Fibroblast of lung (primary cell): ENCODE measurements at places on chromosomes 5 and 9. TPM values are rescaled to one million over a fixed set of nuclear protein-coding genes. Genes with fewer than 3 reads are reported as not detected.

DNA sequence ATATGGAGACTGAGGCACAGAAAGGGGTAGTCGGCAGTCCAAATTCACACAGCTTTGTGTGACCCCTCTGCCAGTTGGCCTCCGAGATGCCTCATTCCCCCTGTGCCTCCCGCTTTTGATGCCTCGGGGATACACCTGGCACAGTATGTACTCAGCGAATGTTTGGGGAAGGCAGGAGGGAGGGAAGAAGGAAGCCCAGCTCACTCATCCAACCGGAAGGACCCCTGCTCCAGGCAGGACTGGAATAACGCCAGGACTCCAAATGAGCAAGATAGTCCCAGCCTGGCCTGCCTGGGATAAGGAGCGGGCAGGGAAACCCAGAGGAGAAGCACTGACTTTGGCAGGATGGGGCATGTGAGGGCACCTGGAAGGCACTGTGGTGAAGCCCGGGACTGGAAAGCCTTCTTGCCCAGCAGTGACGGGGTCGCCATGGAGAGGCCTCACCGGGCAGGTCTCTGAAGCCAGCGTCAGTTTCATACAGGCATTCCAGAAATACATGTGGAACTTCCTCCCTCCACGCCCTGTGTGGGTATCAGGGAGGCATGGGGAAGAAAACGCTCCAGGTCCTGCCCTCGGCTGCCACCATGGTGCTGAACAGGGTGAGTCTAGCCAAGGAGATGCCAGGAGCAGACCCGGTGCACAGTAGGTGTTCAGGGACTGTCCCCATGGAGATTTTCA is 20.3 kb downstream of the LMX1B start:
- no peak for DNase-seq
- no peak overlapping the region for H3K4me3 ChIP-seq
- no peaks in the 10 kb centered on the region for H3K36me3 ChIP-seq
- no peak overlapping the region for H3K27ac ChIP-seq
- H3K4me1 ChIP-seq, result no peaks in the 10 kb centered on the region

- H3K4me3 ChIP-seq, result no peak overlapping the region
- no peak overlapping the region for H3K27ac ChIP-seq
- no peak for DNase-seq
- H3K36me3 ChIP-seq, result no peaks in the 10 kb centered on the region
Observed at GRCh38 chr5:98844865-98845264, 71.4 kb downstream of the RGMB start.

GRCh38 chr5:32814141-32814540 is 103.0 kb downstream of the NPR3 start:
- H3K4me1 ChIP-seq, result peaks cover 6% of the 10 kb centered on the region
- no peak overlapping the region for H3K27ac ChIP-seq
- H3K36me3 ChIP-seq, result no peaks in the 10 kb centered on the region
- no peak overlapping the region for H3K4me3 ChIP-seq
- H3K27me3 ChIP-seq, result no peaks in the 10 kb centered on the region

GRCh38 chr5:103598997-103599566 is 36.5 kb upstream of the NUDT12 start:
- DNase-seq, result peak; percentile 21
- H3K36me3 ChIP-seq, result no peaks in the 10 kb centered on the region
- no peak overlapping the region for H3K4me3 ChIP-seq
- no peak overlapping the region for H3K27ac ChIP-seq

DNA sequence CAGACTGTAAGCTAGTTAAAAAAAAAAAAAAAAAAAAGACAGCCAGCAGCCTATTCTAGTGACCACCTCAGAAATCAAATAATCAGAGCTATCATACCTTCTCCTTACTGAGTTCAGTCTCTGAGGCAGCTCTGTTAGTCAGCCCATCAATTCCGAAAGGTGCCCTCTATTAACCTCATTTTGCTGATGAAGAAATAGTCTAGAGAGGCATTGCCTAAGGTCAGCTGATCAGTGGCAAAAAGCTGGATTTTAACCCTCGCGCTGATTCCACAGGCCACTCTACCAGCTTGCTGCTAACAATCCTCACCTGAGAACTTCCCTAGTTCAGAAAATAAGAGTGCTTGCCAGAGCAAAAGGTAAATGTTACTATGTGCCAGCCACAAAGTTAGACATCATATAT is 172.0 kb downstream of the DENND1A start:
- peaks cover 3% of the 10 kb centered on the region for H3K4me1 ChIP-seq
- no peaks in the 10 kb centered on the region for H3K27me3 ChIP-seq
- no peak overlapping the region for H3K4me3 ChIP-seq
- DNase-seq, result no peak
- no peaks in the 10 kb centered on the region for H3K36me3 ChIP-seq

DNA sequence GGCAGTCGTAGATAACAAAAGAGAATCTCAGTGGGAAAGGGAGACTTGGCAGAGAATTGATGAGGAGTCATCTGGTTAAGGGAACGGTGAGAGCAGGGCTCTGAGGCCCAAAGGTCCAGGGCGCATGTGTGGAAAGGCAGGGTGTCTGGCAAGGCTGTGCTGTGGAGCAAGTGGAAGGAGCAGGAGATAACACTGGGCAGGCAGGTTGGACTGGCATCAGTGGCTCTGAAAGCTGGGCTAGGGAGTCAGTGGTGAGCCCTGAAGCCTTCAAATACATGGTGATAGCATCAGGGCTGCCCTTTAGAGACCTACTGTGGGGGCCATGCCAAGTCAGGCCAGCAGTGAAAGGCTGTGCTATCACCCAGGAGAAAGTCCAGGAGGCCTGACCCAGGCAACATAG is 131.3 kb downstream of the GABBR2 start:
- H3K4me3 ChIP-seq, result no peak overlapping the region
- no peaks in the 10 kb centered on the region for H3K36me3 ChIP-seq
- H3K4me1 ChIP-seq, result no peaks in the 10 kb centered on the region
- H3K27ac ChIP-seq, result no peak overlapping the region
- no peak for DNase-seq

Gene RGMB
- polyA plus RNA-seq, result 115 and 185 TPM in 2 replicates

- H3K27ac ChIP-seq, result no peak overlapping the region
- H3K4me3 ChIP-seq, result no peak overlapping the region
- peak; percentile 50 for DNase-seq
- no peaks in the 10 kb centered on the region for H3K27me3 ChIP-seq
- peaks cover 28% of the 10 kb centered on the region for H3K4me1 ChIP-seq
Observed at GRCh38 chr5:81424728-81425127, 30.8 kb upstream of the ACOT12 start.

GRCh38 chr9:111891910-111892499 is 4.6 kb upstream of the UGCG start:
- no peaks in the 10 kb centered on the region for H3K4me1 ChIP-seq
- H3K4me3 ChIP-seq, result no peak overlapping the region
- no peak overlapping the region for H3K27ac ChIP-seq
- H3K36me3 ChIP-seq, result no peaks in the 10 kb centered on the region
- H3K27me3 ChIP-seq, result no peaks in the 10 kb centered on the region
- no peak for DNase-seq

GRCh38 chr5:68372161-68372560 is 156.6 kb downstream of the PIK3R1 start:
- no peak overlapping the region for H3K4me3 ChIP-seq
- no peak overlapping the region for H3K27ac ChIP-seq
- no peak for DNase-seq
- no peaks in the 10 kb centered on the region for H3K4me1 ChIP-seq
- H3K36me3 ChIP-seq, result no peaks in the 10 kb centered on the region

Gene DND1
- polyA plus RNA-seq, result 0.15 and 0.21 TPM in 2 replicates

Gene CNTNAP3
- 0.01 and 0.11 TPM in 2 replicates for polyA plus RNA-seq

- DNase-seq, result no peak
- H3K4me1 ChIP-seq, result no peaks in the 10 kb centered on the region
- no peak overlapping the region for H3K27ac ChIP-seq
- no peaks in the 10 kb centered on the region for H3K27me3 ChIP-seq
- no peak overlapping the region for H3K4me3 ChIP-seq
Observed at GRCh38 chr5:144230806-144231205, 60.1 kb downstream of the KCTD16 start.

Gene INSL6
- not detected in 2 replicates for polyA plus RNA-seq

Gene AGPAT2
- polyA plus RNA-seq, result 24.9 and 25.1 TPM in 2 replicates

GRCh38 chr5:135913713-135914626 is 18.3 kb upstream of the IL9 start:
- H3K4me1 ChIP-seq, result no peaks in the 10 kb centered on the region
- H3K27ac ChIP-seq, result no peak overlapping the region
- peaks cover 1% of the 10 kb centered on the region for H3K27me3 ChIP-seq
- no peak for DNase-seq

DNA sequence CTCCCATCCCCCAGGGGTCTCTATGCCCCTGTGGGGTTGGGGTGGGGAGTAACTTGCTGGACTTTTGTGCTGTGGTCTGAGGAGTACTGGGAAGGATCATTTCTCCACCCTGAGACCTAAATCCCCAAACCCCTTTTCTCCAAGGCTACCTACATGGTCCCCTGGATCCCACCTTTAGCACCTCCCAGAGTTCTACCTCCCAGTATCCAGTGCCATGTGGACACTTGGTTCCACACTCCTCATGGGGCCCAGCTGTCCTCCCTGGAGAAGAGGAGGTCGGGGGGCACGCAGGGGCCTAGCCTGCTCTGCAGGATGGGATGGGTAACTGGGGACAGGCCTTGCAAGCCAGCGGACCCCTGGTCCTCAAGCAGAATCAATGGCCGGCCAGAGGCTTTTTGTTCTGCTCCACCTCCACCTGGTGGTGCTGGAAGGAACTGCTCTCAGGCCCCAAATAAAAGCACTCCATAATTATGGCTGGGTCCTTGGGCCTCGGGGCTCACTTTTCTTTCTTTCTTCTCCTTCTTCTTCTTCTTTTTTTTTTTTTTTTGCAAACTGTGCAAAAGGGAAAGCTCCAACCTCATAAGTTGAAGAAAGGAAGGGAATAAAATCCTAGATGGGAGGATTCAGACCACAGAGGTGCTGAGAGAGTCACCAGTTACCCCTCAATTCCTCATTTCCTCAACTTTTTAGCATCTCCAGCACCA is 68.4 kb downstream of the PSD2 start:
- H3K36me3 ChIP-seq, result no peaks in the 10 kb centered on the region
- DNase-seq, result peak; percentile 32

- H3K27me3 ChIP-seq, result no peaks in the 10 kb centered on the region
Observed at GRCh38 chr5:176501333-176501732, 35.9 kb downstream of the RNF44 start.

Gene SMIM32
- not detected in 2 replicates for polyA plus RNA-seq

GRCh38 chr9:278651-279050 is 64.0 kb downstream of the DOCK8 start:
- no peaks in the 10 kb centered on the region for H3K4me1 ChIP-seq
- no peaks in the 10 kb centered on the region for H3K27me3 ChIP-seq
- no peak overlapping the region for H3K27ac ChIP-seq
- H3K36me3 ChIP-seq, result no peaks in the 10 kb centered on the region
- H3K4me3 ChIP-seq, result no peak overlapping the region

DNA sequence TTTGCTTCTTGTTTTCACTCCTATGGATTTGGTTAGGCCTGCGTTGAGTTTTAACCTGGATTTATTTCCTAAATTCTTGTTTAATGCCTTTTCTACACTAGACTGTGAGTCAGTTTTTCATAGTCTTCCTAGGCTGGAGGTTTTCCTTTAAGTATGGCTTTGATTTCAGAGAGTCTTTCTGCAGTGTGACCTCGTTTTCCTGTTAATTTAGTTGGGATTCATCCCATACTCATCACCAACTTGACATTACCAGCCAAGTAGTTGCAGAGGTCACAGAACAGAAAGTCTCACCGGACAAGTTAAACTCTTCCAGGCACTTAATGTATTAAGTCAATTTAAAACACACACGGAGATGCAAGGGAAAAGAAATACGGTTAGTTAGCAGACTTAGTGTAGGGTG is 29.7 kb upstream of the AUH start:
- peaks cover 5% of the 10 kb centered on the region for H3K4me1 ChIP-seq
- no peak overlapping the region for H3K4me3 ChIP-seq
- no peaks in the 10 kb centered on the region for H3K27me3 ChIP-seq
- no peak for DNase-seq

DNA sequence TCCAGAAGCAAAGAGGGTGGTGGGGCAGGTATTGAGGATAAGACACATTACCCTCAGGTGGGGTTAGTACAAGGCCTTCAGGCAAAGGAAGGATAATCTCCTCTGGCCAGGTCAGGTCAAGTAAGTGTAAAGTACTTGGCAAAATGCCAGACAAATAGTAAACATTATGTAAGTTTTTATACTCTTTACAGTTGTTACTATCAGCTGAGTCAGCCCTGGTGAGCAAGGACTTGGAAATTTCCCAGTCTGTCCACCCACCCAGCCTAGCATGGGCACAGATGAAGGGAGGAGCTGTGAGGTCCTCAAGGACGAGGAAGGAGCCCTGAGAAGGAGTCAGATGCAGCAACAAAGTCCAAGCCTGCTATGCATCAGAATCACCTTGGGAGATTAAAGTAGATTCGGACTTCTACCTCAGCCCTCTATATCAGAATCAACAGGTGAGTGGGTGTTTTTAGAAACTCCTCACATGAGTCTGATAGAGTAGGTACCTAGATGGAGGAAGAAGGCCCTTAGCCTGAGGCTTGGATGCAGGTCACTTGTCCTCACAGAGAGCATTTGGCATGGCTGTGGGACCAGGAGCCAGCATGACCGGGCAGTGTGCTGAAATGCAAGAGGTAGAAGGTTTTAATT is 50.2 kb upstream of the BARX1 start:
- no peak overlapping the region for H3K4me3 ChIP-seq

- H3K36me3 ChIP-seq, result no peaks in the 10 kb centered on the region
- H3K4me3 ChIP-seq, result no peak overlapping the region
- no peaks in the 10 kb centered on the region for H3K4me1 ChIP-seq
Observed at GRCh38 chr5:91302305-91302704, 80.8 kb downstream of the ARRDC3 start.

Gene ABO
- not detected in 2 replicates for polyA plus RNA-seq

Gene BRIX1
- 42.3 and 84.2 TPM in 2 replicates for polyA plus RNA-seq

Gene MYMK
- polyA plus RNA-seq, result not detected in 2 replicates

DNA sequence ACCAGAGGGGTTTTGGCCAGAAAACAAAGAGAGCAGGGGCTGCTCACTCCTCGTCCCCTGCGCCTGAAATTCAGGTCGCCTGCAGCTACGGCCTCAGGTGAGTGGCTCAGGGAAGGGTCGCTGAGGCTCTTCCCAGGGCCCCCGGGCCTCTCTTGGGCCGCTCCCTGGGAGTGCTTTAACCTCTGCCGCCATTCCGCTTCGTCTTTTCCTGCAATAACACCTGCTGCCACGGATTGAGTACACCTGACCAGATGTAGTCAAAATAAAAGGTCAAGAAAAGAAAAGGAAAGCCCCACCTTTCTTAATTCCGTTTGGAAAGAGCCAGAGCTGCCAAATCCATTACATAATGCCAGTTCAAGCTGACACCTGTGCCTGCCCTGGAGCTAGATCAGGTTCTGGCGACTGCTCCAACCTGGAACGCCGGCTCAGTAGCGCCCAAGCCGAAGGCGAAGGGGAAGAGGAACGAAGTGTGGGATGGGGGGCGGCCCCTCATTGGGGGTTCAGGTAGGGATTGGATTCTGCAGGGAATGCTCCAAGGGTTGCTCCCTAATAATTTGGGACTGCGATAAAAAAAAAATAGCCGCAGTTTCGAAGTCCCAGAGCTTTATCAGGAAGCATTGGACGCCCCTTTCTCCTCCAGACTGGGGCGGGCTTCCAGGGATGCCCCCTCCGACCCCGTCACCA is 193.9 kb downstream of the MEF2C start:
- no peaks in the 10 kb centered on the region for H3K36me3 ChIP-seq
- peaks cover 93% of the 10 kb centered on the region for H3K27me3 ChIP-seq
- H3K27ac ChIP-seq, result no peak overlapping the region

GRCh38 chr9:84385386-84386040 is 45.0 kb upstream of the SLC28A3 start:
- no peak for DNase-seq
- no peak overlapping the region for H3K27ac ChIP-seq
- no peaks in the 10 kb centered on the region for H3K4me1 ChIP-seq

Gene BSPRY
- not detected in 2 replicates for polyA plus RNA-seq
